Left ventricle myocardium inferior (tissue), 1 donor: ENCODE measurements at places on chromosomes 4 and X. TPM values are rescaled to one million over a fixed set of nuclear protein-coding genes. Genes with fewer than 3 reads are reported as not detected.
A peak's percentile ranks its signal among the peaks of the same experiment; 100 is the strongest.

- H3K4me3 ChIP-seq: no peak overlapping the region
- H3K27ac ChIP-seq: no peak overlapping the region
- DNase-seq: no peak
- H3K36me3 ChIP-seq: no peaks in the 10 kb centered on the region
- no peaks in the 10 kb centered on the region for H3K27me3 ChIP-seq
These were observed 106.4 kb downstream of the RAPGEF2 start for GRCh38 chr4:159209249-159209648.

The LRIT3 gene
- not detected for total RNA-seq

The GLRA2 gene
- total RNA-seq: not detected

The NPY2R gene
- not detected for total RNA-seq

The TMEM271 gene
- total RNA-seq: not detected

GRCh38 chr4:4289055-4289454, 899 bp downstream of the LYAR start:
- DNase-seq: no peak
- no peak overlapping the region for H3K27ac ChIP-seq
- peaks cover 62% of the 10 kb centered on the region for H3K4me1 ChIP-seq
- no peaks in the 10 kb centered on the region for H3K27me3 ChIP-seq
- peak overlapping the region; percentile 99 for H3K4me3 ChIP-seq
- peaks cover 9% of the 10 kb centered on the region for H3K36me3 ChIP-seq

- no peak overlapping the region for H3K27ac ChIP-seq
- H3K27me3 ChIP-seq: no peaks in the 10 kb centered on the region
- no peaks in the 10 kb centered on the region for H3K4me1 ChIP-seq
- no peak overlapping the region for H3K4me3 ChIP-seq
- DNase-seq: no peak
- H3K36me3 ChIP-seq: peaks cover 6% of the 10 kb centered on the region
These were observed 36.0 kb upstream of the NPNT start for GRCh38 chr4:105859233-105859632.

GRCh38 chrX:139776599-139776998, 68.6 kb upstream of the MCF2 start:
- H3K27me3 ChIP-seq: no peaks in the 10 kb centered on the region
- no peak overlapping the region for H3K4me3 ChIP-seq
- H3K4me1 ChIP-seq: no peaks in the 10 kb centered on the region
- H3K36me3 ChIP-seq: peaks cover 3% of the 10 kb centered on the region
- DNase-seq: no peak
- H3K27ac ChIP-seq: no peak overlapping the region

DNA sequence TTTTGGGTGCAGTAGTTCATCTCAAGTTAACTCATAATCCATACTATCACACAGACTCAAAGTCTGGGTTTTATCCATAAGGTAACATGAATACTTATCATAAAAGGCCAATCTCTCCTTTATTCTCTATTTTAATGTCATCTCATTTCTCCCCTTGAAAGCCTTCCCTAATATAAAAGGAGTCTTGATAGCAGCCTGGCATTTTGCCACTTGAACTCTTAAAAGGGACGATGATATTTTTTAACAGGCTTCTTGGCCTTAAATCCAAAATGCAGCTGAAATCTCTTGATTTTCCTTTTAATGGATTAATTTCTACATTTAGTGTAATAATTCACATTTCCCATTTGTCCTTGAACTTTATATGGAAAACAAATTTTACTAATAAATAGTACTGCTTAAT, 8.4 kb upstream of the JCHAIN start:
- no peak for DNase-seq
- no peaks in the 10 kb centered on the region for H3K36me3 ChIP-seq
- no peak overlapping the region for H3K4me3 ChIP-seq
- no peak overlapping the region for H3K27ac ChIP-seq
